NCI-H2081 (cell line): ENCODE measurements at places on chromosomes 16 and 17.

- DNase-seq, result no peak
These were observed 7.3 kb downstream of the ZZEF1 start for GRCh38 chr17:4135489-4135888.

DNA sequence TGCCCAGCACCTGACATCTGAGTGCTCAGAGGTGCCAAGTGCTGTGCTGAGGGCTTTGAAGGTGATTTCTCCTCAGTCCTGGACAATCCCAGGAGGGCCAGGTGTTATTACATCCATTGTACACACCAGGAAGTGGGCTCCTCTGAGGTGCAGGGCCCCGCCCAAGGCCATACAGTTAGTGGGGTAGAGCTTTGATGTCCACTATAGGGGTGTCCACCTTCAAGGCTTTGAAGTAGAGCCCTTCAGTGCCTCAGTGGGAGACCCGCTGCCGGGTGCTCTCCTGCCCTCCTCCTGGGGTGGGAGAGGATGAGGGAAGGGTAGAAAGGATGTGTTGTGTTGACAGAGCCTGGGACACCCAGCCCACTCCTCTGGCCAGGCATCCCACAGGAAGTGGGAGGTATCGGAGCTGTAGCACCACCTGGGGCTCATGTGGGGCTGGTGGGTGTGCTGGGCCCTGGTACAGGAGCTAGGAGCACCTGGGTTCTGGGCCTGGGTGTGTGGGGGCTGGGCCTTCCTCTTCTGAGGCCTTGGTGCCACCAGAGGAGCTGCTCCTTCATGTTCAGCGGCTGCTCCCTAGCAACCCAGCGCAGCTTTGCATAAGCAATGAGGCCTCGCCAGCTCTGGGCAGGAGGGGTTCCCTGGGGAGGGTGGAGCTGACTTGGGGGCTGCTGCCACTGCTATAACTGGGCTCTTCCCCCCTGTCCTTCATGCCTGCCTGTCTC is 7.4 kb downstream of the LASP1 start:
- DNase-seq, result no peak

DNA sequence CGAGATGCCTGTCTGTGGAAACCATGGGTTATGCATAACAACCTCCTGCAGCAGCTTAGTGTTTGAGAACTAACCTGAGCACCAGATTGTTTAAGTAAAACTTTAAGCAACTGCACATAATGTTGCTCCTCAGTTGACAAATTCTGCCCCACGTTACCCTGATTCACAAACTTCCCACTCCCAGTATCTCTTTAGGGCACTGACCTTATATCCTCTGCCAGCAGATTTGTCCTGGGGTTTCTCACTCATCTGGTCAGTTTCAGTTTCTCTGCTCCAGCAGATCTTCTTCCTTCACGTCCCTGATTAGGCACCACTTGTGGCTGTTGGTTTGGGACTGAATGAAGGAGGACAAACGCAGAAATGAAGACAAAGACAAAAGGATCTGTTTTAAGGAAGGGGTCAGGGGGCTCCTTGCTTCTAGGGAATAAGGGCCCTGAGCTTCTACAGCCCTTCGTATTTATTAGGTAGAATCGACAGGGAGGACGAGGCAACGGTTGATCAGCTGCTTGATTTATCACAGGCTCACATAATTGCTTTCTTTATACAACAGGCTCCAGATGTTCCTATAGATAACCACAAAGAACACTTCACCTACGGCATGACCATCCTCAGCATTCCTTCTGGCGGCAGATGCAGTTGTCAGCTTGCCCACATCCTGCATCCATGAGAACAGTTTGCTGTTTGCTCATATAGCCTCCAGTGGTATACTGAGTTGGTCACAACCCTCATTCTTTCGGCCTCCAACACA is 13.5 kb upstream of the ZNF689 start:
- DNase-seq, result no peak

DNA sequence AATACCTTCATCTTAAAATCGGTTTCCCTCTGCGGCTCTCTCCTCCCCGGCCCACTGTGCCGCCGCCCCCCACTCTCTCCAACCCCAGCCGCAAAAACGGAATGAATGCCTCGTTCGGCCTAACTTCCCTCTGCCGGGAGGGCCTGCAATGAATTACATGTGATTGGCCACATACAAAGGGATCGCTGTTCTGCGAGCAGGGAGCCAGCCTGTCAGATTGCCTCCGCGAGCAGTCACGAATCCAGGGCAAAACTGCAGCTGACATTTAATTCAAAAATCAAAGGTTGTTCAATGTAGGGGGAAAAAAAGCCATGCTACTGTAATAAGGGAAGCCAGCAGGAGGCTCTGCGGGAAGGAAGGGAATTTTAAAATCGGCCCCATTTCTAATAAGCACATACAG is 84.9 kb downstream of the TBC1D16 start:
- DNase-seq, result peak; percentile 60

- DNase-seq, result no peak
These were observed 1.2 kb upstream of the C17orf99 start for GRCh38 chr17:78144736-78145641.

GRCh38 chr16:85245307-85246172 is 133.3 kb upstream of the CIBAR2 start:
- peak; percentile 43 for DNase-seq

- DNase-seq, result no peak
These were observed 10.8 kb upstream of the WSCD1 start for GRCh38 chr17:6059406-6059805.

DNA sequence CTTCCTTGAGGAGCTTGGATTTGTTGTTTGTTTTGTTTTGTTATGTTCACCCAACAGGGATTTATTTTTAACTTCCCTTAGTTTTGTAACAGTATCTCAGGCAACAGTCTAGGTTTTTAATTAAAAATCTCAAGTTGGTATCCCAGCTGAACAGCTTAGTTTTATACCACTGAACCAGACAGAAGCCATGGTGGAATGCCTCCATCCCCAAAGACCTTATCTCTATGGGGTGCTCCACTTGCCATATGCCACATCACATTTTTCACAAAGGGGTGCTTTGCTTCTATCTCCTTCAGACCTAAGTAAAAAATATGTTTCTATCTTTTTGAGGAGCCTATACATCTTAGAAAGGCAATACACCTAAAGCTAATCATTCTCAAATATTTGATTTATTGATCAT is 715.8 kb upstream of the KIF2B start:
- DNase-seq, result no peak

GRCh38 chr17:64066716-64067115 is 46.3 kb upstream of the ICAM2 start:
- no peak for DNase-seq

DNA sequence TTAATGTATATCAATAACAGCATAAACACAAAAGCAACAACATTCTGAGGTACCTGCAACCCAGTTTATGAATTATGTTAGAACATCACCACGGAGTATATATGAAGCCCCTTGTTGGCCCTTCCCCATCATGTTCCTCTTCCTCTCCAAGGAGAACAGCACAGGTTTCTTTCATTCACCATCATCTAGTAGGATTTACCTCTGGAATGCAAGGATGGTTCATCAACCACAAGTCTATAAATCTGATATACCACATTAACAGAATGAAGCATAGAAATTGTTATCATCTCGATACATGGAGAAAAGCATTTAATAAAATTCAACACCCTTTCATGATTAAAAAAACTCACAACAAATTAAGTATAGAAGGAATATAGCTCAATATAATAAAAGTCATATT is 6.2 kb upstream of the PRSS54 start:
- no peak for DNase-seq

DNA sequence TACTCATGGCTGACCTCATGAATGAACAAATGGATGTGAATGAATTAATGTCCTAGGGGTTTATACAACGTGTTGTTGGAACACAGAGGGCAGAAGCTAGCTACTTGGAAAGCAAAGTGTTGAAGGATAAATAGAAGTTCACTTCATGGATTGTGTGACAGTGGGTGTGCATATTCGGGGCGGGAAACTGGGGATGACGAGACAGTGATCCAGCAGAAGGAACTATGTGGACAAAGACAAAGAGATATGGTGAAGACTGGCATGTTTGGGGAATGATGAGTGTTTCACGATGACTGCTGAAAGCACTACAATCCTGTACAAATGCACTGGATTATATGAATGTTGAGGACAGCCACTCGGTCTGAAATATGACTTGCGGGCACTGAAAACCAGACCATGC is 250.5 kb upstream of the C16orf82 start:
- no peak for DNase-seq

GRCh38 chr16:1379304-1380076 is 27.8 kb downstream of the GNPTG start:
- peak; percentile 41 for DNase-seq

- no peak for DNase-seq
These were observed 183.0 kb downstream of the FOXL1 start for GRCh38 chr16:86761111-86762031.

- DNase-seq, result no peak
These were observed 20.1 kb downstream of the ZNF276 start for GRCh38 chr16:89741342-89742014.
